ENCODE measurements at places on chromosomes 2 and 18.

DNA sequence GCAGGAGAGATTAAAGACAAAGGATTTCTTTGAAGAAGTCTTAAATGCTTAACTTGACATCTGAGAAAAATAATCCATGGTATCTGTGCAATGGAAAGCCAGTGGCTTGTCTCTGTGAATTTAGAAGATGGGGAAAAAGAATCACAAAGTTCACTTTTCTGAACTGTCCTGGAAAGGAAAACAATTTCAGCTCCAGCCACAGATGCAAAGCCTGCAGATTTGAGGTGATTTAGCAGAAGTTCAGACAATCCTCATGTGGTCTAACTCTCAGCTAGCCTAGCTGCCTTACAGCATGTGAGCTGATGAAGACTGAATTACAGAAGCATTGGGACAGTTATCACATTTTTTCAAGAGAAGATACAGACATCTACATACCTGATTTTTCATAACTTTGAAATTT is 126.7 kb upstream of the ITGB6 start:
- DNase-seq = no peak

GRCh38 chr18:67310826-67311225 is 205.7 kb downstream of the DSEL start:
- no peak for DNase-seq

DNA sequence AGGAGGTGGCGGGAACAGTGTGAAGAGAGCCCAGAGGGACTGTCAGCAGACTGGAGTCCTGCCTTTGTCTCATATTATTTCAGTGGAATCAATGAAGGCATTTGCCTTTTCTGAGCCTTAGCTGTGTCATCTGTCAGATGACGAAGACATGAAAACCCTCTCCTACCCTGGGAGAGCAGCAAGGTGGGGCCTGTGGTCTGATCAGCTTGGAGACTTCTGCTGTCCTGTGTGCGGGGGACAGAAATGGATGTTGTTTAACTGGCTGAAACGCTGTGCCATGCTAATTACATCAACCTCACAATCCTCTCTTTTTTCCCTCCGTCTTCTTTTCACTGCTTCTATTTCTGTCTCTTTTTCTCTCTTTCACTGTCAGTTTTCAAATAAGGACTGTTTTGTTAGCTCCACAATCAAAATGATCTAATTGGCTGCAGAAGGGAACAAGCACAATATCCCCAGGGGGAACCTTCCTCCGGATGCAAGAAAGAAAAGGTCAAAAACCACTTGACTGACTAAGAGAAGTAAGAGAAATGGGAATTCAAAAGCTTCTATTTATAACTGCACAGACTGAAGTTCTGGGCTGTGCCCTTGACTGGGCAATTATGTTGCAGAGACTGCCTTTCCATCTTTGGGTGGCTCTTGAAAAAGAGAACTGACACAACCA is 340.1 kb downstream of the CLIP4 start:
- peak; percentile 81 for DNase-seq

GRCh38 chr18:8899000-8899399 is 193.6 kb downstream of the MTCL1 start:
- DNase-seq = no peak

DNA sequence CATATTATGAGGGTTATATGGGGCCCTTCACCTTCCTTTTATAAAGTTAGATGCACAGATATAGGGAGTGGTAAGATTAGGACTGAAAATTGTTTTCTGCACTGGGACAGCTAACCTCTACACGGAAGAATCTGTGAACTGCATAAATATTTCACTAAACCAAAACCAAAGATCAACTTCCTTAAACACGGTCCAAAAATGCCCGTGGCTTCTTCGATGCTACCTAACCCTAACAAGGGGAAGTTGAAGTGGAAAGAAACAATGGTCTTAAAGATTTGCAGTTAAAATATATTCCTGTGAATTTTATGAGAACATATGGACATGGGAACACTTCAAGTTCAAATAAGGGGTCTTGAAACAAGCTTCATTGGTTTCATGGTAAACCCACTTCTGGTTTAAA is 33.3 kb upstream of the PAX3 start:
- DNase-seq = no peak

DNA sequence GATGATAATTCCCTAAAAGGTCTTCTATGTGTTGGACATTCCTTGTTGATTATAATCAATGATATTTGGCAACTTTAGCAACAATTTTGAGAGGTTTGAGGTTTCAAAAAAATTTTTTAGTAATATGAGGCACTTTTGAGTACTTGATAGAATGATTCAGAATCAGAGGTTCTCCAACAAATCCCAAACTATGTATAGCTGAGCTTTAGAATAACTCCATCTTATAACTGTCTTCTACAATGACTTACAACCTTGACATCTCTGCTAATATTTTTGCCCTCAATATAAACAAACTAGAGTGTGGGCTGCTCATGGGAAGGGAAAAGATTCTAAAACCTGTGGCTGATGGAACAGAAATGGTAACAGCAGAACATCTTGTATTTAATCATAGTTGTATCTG is 21.5 kb upstream of the SERPINB7 start:
- no peak for DNase-seq

- no peak for DNase-seq
Measured at GRCh38 chr2:109683452-109683851, 69.3 kb downstream of the SOWAHC start.

DNA sequence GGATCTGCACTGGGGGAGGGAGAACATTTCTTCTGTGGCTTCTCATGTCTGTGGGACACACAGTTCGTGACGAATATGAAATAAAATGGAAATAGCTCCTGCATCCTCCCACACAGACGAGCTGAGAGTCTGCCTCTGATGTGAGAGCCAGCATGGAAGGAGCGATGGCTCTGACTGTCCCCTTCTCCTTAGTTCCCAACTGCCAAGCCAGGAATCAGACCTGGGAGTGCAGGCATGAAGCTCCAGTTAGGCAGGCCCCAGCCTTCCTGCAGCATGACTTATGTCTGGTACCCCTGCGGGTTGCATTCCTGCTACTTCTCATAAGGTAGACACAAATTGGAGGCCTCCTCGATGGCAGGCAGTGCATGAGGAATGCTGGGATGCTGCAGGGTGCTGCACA is 56.2 kb downstream of the PRKCE start:
- DNase-seq = no peak

DNA sequence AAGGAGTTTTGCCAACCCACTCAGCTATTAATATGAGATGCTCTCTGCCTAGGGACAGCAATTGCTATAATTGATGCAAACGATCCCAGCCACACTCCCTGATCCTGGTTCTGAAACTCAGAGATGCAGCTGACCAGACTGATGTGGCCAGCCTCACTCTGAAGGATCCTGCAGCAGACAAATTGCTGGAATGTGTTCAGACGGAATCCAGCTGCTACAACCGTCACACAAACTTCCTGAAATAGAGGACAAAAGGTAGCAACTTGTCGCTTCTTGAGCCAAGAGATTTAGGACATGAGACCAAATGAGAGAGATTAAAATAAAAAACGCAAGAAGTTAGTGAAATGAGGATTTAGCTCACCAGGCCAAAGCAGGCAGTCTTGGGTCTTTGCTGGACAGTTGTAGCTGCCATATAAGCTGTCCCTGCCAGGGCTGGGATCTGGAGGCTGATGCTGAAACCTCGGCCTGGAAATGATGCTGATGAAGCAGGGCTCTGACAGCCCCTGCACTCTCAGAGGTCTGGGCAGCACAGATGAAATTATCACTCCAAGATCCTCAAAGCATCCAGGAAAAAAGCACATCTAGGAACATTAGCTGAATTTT is 8.3 kb upstream of the YWHAQ start:
- no peak for DNase-seq
